ENCODE measurements at places on chromosomes 3 and 15. TPM values are rescaled to one million over a fixed set of nuclear protein-coding genes. Genes with fewer than 3 reads are reported as not detected.

The CGNL1 gene
- polyA plus RNA-seq: 0.07 TPM

The CD86 gene
- polyA plus RNA-seq: 0.61 TPM

The CLDN18 gene
- not detected for polyA plus RNA-seq

The SNRPN gene
- polyA plus RNA-seq: 87.4 TPM

The SENP5 gene
- 6.4 TPM for polyA plus RNA-seq

DNA sequence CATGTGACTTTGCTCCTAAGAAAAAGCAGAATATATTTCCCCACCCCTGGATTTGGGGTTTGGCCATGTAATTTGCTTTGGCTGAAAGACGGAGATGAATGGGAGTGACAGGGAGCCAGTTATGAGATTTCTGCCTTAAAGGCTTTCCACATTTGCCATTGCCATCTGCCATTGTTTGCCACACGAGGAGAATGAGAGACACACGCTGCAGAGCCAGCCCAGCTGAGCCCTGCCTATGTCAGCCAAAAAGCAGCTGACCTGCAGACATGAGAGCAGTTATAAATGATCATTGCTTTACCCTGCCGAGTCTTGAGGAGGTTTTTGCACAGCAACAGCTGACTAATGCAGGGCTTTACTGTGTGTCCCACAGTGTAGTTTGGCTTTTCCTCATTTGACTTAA is 40.6 kb upstream of the RFTN1 start:
- no peak for DNase-seq

- DNase-seq: peak; percentile 20
Observed at GRCh38 chr3:95289295-95289694, 1226.4 kb downstream of the NSUN3 start.

DNA sequence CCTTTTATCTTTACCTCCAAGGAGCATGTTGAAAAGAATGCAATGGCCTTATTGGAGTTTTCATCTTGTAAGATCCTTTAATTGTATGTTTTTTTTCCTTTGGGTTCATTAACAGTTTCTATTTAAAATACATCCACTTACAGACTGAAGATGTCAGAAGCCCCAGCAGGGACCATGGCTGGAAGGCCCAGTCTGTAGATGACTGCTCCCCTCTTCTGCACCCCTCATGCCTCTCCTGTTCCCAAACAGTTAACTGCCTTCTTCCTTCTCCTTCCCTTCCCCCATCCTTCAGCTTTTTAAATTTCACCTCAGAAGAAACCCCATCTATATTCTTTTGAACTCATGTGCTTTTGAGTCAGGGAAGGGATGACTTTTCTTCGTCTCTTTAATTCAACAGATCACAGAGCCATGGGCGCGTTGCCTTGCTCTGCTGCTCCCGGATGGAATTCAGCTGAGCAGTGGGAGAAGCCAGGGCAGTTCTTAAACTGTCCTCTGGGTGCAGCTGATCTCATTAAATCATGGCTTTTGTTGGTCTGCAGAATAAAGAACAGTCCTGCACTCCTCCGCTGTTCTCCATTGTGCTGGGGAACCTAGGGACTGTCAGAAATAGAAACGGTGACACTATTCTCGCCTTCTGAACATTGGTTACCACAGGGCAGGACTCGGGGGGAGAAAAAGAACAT is 71.5 kb upstream of the EIF1B start:
- DNase-seq: no peak

DNA sequence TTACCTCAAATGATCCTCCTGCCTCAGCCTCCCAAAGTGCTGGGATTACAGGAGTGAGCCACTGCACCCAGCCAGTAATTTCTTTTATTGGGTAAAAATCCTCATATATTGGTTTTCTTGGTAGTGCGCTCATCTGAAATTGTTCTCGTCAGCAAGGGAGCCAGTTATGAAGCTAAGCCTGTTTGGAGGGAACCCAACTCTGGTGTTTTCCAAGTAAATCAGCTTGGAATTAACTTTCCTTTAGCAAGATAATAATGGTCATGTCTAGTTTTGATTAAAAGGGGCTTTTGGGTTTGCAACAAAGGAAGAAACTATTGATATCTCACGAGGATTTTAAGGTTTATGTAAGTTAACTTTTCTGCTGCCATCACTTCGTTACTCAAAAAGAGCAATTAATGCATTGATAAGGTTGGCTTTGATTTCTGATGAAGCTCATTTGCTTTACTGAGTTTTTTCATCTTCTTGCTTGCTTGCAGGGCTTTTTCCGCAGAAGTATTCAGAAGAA is 72.7 kb downstream of the RARB start:
- DNase-seq: no peak

- DNase-seq: no peak
Observed at GRCh38 chr3:115380883-115381572, 233.9 kb upstream of the ZBTB20 start.

DNA sequence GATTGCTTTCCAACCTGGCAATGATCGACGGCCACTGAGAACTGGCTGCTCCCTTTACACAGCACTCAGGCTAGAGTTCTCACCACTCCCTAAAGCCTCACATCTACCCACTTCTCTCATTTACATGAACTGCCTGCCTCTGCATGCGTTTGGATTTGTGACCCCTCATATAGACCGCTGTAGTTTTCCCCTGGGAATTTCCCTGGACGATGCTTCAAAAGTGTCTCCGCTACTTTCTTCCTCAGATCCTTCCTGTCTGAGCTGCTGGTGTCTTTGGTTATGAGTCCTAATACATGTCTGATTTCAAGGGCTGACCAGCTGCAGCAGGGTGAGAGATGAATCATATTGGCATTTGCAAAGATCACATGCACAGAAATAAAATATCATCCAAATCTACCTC is 116.7 kb upstream of the ETV5 start:
- no peak for DNase-seq

DNA sequence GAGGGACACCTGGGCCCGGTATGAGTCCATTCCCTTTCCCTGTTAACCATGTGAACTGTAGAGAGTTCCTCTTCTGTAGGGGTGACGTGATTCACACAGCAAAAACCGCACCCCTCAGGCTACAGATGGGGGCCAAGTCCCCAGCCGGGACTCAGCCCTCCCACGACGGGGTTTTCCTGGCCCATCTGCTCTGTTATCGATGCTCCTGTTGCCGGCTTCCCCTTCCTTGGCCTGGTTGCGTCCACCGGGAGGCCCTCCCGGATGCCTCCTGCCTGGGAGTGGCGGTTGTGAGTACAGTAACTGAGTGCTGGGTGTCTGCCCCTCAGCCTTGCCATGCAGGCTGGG is 817 bp upstream of the PLXNA1 start:
- DNase-seq: peak; percentile 74

DNA sequence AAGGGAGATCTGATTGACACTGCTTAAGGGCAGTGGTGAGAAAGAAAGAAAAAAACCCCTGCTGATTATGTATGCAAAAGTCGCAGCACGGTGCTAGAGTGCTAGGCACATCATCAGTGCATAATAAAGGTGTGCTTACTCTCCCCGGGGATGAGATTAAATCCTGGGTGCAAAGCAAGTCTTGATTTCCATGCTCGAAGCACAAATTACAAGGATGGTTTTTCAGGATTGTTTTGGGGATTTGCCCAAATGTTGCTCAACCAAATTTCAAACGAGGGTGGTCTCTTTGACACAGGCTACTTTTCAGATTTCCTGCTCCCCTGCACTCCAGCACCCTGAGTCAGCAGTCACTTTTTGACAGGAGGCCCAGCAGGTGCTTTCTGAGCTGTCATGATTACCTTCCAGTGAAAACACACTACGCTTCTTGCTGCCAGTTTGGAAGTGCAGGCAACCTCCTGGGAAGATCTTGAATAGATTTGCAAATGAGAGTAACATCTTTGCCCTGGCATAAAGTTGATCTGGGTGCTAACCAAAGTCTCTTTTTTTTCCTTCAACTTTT is 167.5 kb upstream of the TRIM42 start:
- DNase-seq: no peak

DNA sequence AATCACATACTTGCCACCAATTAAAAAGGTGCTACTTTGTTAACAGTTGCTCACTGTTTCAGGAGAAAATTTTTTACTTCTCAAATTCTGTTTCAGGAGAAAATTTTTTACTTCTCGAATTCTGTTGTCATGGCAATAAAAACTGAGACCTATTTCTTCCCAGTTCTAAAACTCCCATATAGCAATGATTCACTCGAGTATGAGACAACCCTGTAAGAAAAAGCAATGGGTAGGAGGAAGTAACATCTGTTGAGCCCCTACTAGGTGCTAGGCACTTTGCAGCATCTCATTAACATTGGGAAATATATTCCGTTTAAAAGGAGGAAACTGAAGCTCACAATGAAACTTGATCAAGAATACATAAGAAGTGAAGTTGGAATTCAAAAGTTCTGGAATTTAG is 35.1 kb upstream of the IGSF11 start:
- DNase-seq: no peak

DNA sequence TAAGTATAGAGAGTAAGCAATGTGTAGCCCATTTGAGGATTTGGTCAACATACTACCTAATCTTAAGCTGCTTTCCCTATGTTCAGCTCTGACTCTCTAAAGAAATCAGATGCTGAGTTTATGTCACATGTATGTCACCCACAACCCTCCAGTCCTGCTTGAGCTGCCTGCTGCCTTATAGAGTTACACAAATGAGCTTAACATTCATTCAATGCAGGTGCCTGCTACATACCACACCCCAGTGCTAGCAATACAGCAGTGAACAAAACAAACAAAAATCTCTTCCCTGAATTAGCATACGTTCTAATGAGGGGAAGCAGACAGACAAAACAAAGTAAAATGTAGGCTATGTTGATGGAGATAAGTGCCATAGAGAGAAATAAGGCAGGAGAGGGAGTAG is 93.0 kb downstream of the HHLA2 start:
- DNase-seq: no peak

GRCh38 chr3:55711646-55712045 is 224.5 kb upstream of the WNT5A start:
- no peak for DNase-seq

DNA sequence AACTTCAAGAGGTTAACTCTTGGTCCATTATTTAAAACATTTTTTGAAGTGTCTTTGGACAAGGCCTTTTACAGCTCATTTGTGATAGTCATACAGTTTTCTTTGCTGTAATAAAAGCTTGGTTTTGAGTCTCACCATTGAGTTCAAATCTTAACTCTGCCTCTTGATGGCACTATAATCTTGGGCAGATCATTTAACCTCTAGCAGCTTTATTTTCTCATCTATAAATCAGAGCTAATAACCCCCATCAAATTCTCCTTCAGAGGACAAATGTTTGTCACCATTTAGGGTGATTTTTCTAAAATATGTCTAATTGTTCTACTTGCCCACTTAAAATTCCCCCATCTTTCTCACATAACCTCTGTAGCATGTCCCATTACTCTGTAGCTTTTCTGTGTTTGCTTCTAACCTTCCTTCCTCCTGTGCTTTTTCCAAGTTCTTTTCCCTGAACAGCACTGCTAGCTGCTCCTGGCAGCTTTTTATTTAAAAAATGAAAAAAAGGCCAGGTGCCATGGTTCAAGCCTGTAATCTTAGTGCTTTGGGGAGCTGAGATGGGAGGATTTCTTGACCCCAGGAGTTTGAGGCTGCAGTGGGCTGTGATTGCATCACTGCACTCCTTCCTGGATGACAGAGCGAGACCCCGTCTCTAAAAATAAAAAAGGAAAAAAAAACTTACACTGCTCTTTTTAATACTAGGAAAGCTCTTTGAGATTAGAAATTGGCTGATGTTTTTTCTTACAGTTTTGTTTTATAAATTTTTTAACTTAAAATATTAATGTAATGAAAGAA is 28.5 kb downstream of the UBE2E1 start:
- no peak for DNase-seq

DNA sequence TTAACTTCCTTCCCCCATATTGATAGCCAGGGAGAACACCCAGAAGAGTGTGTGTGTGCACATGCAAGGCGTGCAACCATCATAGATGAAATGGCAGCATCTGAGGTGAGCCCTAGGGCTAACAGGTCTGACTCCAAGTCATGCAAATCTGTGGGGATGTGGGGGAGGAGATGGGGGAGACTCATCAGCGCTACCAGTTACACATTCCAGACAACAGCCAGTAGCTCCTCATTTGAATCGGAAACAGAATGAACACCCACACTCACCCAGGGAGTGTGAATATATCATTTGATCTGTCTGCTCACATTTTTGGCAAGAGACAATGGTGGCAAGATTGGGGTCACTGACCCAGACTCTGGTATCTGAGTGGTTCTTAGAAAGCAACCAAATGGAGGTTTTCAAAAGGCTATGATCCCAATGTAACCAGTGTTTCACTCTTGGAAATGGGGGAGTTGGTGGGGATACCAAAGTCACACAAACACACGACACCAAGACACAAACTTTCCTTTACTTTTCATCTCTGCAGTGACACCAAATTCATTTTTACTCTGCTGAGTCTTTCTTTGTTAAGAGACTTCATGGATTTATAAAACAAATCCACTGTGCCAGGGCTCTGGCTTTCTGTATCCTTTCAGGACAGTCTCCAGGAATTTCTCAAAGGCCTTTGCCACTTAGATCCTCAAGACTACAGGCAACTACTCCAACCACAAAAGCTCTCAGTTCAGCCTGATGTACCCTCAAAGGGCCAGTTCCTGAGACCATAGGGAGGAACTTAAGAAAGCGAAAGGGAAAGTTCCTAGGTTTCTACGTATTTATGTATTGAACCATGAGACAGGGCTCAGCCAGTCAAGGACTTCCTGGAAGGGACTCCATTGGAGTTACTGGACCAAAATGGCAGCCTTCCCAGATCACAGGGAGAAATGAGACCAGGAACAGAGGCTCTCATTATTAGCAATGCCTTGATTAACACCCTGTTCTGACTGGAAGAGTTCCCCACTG is 2.2 kb downstream of the CDCP1 start:
- no peak for DNase-seq

DNA sequence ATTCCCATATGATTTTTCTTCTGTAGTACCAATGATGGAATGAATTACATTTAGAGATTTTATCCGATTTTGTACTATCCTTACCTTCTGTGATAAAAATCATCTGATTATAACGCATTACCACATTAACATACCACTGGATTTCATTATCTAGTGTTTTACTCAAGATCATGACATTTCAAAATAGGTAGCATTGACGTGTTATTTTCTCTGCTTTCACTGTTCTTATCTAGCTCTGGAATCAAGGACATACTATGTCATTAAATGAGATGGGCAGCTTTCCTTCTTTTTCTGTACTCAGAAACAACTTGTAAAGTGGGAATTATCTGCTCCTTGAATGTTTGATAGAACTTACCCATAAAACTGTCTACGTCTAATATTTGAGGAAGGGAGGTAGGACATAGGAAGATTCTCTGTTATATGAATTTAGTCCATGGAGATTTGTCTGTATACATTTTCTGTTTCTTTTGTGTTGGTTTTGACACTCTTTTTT is 183.7 kb upstream of the NR2E3 start:
- no peak for DNase-seq

GRCh38 chr15:59555696-59556095 is 55.9 kb upstream of the GCNT3 start:
- DNase-seq: peak; percentile 66

DNA sequence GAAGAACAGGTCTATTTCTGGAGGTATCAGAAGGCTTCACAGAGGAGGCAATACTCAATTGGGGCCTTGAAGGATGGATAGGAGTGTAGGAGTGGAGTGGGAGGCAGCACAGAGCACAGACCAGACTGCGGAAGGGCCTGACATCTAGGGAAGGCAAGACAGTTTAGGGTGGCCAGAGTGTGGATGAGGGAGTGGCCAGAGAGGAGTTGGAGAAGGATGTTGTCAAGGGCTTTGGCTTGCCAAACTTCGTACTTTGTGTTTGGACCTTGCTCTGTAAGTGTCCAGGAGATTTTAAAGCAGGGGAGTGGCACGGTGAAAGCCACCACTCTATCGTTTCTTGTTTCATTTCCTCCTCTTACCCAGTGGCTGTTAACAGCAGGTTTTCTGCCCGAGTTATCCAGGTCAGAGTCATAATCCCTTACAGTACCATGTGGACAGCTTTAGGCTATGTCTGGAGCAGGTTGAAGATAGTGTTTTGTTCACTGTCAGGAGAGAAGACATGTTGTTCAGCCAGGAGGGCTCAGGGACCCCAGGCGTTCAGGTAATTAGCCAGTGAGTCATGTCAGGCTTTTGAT is 12.3 kb downstream of the SMAD3 start:
- no peak for DNase-seq
